C1 segment of cervical spinal cord (tissue), 14 donors: ENCODE measurements at places on chromosomes 2 and 18.

GRCh38 chr2:33144243-33144642, 197.5 kb downstream of the LTBP1 start:
- no peak for DNase-seq

GRCh38 chr2:236874866-236875481, 210.7 kb upstream of the COPS8 start:
- DNase-seq: no peak

DNA sequence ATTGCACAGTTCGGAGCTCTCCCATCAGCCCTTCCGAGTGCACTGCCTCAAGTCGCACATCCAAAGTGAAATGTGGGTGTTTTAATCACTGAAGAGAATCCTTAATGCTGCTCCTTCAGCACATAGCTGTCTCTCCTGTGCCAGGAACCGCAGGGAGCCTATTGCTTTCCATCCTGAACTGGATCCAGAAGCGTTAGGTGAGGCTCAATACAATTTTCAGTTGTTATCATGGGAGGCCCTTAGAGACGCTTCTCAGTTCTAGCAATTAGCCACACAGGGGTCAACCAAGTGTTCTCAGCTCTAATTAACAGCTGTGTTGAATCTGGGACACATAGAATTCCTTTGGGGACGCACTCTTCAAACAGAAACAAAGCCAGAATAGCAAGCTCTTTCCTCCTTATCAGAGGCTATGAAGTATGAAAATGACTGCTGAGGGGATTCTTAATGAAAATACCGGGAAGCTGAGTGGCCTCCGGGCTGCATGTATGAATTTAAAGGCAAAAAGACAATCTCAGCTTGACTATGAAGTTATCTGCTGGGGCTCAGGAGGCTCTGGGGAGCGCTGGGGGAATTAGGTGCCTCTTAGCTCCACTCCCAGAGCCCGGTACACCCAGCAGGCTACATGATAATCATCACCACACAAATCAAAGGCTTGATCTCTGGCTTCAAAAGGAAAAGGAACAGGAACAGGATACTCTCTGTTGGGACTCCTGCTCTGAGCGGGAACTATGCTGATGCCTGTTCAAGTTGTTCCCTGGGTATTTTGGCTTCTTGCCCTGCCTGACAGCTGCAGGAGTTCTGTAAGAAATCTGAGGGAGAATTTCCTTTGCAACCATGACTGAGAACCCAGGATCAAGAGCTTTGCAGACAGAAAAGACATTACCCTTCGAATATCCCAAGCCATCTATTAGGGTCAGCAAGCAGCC, 55.4 kb upstream of the NCOA1 start:
- DNase-seq: peak; percentile 7

DNA sequence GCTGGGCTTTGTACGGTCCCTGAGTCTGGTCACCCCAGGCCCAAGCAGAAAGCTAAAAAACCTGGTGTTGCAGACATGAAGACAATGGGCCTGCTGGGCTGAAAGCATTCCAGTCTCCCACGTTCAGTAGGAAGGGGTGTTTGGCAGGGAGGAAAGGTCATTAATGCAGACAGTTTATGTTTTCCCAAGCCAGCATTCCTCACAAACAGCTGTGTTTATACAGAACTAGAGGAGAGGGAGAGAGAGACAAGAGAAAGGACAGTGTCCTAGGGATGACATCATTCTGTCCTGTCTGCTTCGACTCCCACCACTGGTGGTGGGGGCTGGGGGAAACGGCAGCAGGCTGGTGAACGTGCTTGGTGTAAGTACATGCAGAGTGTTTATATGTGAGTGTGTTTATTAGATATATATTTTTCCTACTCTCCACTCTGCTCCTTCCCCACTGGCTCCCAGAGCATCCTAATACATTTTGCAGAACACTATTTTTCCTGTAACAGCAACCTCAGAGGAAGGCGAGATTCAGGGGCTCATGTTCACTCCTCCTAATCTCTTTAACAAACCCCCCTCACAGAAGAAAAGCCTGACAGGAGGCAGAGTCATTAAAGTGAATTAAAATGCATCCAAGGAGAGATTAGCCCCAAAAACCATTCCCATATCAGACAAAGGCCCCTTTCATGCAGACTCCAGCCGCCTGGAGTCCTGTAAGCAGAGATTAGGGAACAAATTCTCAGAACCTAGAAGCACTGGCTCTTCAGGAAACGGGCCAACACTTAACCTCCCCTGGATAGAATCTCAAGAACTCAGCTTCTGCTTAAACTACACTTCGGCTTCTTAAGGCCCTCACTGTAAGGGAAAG, 380.4 kb downstream of the TNS1 start:
- no peak for DNase-seq

GRCh38 chr2:158993721-158994587, 25.5 kb downstream of the TANC1 start:
- no peak for DNase-seq

- no peak for DNase-seq
Observed at GRCh38 chr2:70975237-70975636, 3.2 kb upstream of the ANKRD53 start.

DNA sequence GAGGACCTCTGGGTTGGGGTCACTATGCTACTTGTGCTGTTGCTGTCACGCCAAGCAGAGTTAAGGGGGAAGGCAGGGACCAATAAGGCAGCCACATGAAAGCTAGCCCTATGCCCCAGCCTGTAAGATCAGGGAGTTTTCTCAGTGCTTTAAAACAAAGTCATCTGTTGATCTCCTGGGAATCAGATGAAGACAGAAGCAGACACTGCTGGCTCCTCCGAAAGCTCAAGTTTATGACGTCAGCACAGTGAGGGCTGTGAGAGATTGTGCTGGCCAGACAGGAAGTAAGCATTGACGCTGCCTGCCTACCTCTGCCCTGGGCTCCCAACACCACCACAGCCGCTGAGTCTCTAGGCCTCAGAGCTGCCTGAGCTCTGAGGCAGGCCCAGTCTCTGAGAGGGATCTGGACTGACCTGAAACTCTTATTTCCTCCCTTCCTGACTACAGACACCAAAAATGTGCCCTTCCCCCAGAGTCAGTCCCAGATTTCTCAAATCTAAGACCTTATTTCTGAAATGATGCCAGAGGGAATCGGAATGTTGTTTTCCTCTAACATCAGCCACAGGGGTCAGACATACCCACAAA, 118.1 kb upstream of the EPAS1 start:
- no peak for DNase-seq

DNA sequence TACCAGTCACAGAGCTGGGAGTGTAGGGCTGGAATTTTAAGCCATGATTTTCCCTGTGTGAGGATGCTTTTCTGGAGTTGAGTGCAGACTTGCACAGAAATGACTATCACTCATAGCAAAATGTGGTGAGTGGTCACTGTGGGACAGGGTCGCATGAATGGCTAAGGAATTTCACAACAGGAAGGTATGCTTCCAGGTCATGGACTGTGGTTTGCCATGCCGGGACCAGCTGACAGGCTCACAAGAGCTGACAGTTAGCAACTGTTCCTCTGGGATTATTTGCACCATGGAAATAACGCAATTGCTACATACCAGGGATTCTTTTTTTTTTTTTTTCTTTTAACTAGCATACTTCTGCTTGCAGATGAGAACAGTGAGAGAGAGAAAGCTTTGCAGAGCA, 3.8 kb upstream of the UXS1 start:
- DNase-seq: no peak

GRCh38 chr2:43356774-43357173, 130.4 kb upstream of the ZFP36L2 start:
- DNase-seq: no peak

DNA sequence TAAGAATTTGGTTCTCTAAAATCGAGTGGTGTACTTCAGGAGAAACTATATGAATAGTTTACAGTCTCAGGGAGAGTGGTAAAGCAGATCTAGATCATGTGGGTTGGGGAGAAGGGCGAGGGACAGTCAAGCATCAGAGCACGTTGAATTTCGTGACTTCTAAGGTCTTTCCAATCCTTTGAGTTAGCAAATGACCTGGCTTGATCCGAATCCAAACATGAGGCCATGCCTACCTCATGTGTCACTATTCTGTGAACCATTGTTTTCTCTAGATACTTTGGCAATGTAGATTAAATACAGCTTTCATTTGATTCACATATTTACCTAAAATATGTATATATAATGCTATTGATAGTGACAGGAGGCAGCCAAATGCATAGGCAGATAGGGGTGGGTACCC, 674.9 kb downstream of the NYAP2 start:
- DNase-seq: no peak

DNA sequence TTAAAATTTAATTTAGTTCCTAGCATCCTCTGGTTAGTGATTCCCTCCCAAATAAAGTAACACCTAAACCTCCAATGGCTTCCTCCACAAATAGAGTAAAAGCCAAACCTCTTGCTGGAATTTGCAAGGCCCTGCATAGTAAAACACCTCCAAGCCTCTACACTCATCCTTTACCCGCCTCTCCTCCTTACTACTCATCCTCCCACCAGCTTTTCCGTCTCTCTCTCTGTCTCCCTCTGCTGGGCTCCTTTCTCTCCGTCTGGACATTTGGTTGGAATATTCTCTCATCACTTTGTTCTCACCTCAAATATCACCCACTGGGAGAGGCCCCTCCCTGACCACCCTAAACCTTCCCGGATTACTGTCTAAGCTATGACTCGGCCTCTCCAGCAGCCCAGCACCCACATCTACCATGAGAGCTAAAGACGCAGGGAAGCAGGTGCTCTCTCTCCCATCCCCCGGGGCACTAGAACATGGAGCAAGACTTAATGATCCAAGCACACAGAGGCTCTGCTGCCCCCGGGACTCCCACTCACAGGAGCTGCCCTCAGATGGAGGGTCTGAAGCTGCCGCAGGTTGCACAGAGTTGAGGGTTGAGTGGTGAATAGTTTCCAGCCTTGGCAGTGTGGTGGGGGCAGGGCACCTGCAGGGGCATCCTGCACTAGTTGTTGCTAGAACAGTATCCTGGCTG, 167.2 kb downstream of the FBXO15 start:
- DNase-seq: no peak

DNA sequence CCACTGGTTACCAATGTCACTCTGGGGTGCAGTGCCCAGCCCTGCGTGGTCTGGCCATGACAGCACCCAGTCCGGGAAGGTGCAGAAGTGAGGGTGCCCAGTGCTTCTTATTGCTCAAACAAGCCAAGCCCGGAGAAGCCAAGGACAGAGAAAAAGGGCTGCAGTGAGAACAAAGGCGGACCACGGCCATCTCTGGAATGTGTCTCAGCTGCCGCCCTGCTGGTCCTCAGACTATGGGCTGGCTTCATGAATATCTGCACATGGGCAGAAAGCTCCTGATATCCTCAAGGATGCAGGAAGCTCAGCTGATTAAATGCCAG, 28.7 kb downstream of the COPS9 start:
- no peak for DNase-seq

- no peak for DNase-seq
Observed at GRCh38 chr2:127078666-127079270, 28.2 kb downstream of the BIN1 start.

DNA sequence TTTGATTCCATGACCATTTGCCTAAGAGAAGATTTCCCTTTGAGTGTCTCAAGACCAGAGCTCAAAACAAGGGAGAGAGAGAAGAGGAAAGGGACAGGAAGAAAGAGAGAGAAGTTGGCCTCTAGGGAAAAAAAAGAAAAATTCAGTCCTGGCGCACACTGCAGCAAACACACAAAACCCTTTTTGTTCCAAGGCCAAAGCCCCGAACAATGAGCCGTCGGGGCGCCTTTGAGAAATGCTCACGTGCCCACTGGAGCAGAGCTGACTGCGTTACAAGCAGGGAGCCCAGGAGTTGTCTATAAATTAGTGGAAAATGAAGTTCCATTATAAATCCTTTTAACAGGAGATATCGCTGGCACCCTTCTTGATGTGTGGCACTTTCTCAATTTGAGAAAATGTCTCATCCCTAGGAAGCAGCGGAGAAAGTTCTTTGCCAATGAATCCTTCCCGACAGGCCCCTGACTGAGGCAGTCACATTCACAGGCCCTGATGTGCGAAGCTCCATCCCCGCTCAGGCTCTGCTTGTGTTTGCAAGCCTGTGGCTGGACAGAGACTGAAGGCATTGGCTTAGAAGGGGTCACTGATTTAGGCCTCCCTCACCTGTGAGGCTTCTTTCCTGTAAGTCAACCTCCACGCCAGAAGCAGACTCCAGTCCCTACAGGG, 32.1 kb upstream of the NCKAP5 start:
- DNase-seq: peak; percentile 76

GRCh38 chr2:232668805-232669444, 28.2 kb upstream of the GIGYF2 start:
- DNase-seq: peak; percentile 24

DNA sequence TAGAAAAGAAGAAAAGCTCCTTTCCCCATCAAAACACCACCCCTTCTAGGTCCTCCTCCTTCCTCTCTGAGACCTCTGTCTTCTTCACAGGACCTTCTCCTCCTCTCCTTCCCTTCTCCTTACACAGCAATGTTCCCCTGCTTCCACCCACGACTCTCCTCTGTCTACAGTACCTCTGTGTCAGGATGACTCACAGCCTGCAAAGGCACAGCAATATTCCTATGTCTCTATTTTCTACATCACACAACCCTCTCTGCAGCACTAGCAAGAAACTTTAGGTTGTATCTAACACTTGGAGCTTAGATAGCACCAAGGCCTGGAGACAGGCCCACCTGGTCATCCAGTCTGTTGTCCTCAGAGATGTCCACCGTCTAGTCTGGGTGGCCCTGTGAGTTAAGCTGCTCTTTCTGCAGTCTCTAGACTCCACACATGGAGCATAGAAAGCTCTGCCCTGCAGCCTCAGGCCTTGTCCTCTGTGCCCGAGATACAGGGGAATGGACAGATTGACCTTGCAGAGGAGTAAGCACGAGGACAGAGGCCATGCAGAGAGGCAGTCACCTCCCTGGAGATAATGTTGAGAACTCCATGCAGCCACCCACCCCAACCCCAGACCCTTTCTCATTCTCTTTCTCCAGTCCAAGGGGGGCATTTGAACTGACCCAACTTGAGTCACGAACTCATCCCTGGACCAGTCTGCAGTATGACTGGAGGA, 212.0 kb downstream of the TNS1 start:
- DNase-seq: no peak

- DNase-seq: no peak
Observed at GRCh38 chr18:7059276-7059675, 58.3 kb downstream of the LAMA1 start.

GRCh38 chr18:7822435-7823331, 255.6 kb downstream of the PTPRM start:
- no peak for DNase-seq

DNA sequence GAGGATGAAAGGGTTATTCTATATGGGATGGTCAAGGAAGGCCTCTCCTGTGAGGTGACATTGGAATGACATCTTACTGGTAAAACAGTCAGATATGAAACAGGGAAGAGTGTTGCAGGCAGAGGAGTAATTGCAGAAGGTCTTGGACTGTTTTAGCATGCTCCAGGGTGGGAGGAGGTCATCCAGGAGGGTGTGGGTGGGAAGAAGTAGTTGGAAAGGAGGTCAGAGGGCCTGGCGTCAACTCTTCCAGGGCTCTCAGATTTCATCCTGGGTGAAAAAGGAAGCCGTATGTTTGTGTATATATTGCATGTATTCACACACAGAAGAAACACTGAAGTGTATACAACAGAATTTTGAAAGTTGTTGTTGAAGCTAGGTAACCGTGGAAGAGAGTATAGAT, 48.2 kb downstream of the ATP9B start:
- DNase-seq: no peak

DNA sequence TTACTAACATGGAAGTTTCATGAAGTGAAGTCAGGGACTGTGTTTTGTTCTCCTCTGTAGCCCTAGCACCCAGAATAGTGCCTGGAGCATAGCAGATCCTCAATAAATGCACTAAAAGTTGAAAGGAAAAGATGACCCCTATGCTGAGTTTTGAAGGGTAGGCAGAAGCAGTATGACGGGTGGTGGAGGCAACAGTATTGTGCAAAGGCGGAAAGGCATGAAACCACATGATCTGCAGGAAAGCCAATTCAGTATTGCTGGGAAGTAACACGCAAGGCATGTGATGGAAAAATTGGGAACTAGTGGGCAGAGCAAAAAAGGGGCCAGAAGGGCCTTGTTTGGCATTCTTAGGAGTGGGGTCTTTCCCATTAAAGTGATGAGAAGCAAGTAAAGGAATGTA, 23.1 kb downstream of the DTNB start:
- DNase-seq: no peak
